T47D (cell line): ENCODE measurements at places on chromosomes 16 and 17.

DNA sequence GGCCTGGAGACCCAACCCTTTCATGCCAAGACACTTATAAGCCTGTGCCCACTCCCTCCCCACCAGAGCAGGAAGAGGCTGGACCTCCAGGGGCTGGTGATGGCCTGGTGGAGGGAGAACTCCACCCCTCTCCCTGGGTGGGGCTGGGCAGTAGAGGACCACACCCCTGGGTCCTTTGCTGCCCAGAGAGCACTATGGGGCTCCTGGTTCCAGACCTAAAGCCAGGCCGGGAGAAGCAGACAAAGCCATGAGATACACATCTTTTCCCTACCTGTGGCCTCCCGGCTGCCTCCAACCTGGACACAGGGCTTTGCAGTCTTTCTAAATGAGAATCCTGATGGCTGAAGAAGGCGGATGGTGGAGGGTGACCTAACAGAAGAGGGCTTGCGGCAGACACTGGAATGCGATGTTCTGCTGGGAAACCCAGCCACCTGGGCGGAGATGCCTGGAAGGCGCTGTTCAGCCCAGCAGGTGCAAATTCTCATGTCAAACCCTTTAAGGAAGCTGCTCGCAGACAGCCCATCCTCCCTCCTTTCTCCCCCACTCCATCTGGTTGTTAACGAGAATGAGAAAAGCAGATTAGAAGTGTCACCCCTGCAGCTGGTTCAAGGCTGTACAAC is 43.9 kb upstream of the KIFC3 start:
- DNase-seq: peak; percentile 67

DNA sequence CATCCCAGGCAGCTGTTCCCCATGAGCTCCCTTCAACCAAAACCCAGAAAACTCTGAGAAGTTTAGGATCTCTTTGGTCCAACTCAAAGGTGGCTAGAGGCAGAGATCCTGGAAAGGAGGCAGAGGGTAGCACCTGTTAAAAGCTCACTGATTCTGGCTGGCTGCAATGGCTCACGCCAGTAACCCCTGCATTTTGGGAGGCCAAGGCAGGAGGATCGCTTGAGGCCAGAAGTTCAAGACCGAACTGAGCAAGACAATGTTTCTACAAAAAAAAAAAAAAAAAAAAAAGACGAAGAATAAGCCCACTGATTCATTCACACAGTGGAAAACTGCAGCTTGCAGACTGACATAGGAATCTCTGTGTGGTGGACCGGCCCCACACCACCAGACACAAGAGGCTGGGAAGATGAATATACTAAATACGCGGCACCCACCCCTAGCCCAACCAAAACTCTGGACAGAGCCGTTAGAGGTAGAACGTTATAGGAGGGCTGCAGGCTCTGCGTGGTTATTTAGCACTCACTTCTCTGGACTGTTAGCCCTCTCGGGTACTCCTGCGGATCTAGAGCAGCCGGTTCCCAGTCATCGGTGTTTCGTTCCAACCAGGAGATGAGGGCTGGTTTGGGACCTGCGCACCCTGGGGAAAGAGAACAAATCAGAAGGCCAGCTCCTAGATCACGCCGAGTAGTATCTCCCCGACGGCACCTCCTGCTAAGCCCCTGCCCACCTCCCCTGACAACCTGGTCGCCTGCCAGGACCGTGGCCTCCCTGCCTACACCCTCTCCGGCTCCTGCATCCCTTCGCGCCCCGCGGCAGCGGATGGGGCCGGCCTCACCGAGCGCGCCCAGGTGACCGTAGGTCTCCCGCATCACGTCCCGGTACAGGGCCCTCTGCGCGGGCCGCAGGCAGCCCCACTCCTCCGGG is 925 bp downstream of the ZNF689 start:
- DNase-seq: peak; percentile 70

GRCh38 chr17:51028176-51028863 is 92.3 kb downstream of the SPAG9 start:
- no peak for DNase-seq

DNA sequence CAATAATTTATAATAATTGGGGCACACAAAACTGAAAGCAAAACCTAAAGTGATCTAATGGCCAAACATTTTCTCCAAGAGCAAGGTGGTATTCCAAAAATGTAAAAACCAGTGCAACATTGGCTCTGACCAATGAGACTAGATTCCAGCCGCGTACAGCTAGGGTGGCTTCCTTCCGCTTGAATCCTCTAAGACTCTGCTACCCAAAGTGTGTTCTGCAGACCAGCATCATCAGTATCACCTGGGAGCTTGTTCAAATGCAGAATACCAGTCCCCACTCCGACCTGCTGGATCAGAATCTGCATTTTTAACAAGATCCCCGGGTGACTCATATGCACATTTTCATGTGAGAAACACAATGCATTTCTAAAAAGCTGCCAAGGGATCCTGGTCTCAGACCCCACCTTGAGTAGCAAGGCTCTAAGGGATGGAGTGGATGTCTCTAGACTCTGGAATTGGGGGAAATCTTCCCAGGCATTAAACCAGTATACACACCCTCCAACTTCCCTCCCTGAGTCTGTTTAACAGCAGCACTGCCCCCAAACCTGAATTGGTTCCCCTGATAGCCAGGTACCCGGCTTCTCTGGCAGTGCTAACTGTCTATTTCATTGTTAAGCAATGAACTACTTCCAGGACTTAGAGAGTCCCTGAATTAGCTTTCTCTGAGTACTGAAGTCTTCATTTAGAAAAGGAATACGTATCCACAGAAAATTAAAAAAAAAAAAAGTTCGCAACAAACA is 118.2 kb downstream of the HS3ST2 start:
- DNase-seq: no peak

DNA sequence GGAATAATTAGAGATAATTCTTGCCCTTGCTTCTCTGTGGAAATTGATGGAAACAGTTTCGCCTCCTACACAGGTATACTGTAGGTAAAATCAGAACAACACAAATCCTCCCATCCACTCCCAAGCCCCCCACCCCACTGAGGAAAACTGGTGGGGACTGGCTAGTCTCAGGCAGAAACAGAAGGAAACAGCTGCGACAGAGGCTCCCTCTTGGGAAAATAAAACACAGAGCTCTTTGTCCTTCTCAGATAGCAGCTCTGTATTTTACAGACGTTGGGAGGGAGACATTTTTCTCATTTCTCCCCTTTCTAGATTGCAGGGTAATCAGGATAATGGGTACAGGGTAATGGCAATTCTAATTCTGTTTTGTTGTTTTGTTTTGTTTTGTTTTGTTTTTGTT is 1.1 kb downstream of the SLFN13 start:
- DNase-seq: no peak

GRCh38 chr16:77949445-77949844 is 72.9 kb upstream of the CLEC3A start:
- no peak for DNase-seq

DNA sequence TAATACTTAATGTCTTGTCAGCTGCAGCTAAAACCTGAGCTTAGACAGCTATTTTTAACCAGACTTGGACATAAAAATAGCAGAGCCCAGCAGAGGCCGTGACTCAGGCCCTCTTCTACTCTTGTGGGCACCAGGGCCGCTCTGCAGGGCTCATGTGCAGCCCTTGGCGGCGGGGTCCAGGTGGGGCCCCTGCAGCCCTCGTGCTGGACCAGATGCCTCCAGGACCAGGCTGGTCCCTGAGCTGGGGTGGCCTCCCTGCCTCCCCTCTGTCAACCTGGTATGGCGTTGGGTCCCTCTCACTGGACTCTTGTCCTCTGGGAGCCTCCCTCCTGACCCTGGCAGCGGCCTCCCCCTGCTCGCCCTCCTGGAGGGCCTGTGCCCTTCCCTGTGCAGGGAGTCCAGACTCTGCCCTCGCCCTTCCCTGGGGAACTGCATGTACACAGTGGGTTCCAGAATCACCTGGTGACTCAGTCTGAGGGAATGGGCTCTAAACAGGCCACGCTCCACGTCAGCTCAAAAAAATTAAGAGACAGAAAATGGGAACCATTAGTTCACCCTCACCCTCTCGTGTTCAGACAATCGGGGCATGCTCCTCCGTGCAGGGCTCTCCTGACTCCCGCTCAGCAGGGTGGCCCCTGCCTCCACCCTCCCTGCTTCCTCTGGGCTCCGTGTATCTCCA is 9.7 kb downstream of the CDK5R1 start:
- no peak for DNase-seq

GRCh38 chr17:44927696-44928095 is 12.4 kb upstream of the GFAP start:
- DNase-seq: no peak

DNA sequence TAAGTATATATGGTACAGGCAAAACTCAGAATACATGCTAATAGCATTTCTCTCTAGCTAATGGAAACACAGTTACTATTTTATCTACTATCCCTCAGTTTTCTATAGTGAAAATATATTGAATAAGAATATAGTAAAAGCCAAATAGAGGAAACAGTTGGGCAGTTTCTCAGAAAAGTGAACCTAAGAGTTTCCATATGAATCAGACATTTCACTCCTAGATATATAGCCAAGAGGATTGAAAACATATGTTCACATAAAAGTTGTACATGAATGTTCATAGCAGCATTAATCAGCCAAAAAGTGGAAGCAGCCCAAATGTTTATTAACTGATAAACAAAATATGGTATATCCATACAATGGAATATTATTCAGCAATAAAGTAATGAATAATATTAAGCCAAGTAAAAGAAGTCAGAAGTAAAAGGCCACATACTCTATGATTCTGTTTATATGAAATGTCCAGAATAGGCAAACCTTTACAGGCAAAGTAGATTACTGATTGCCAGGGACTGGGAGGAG is 134.6 kb downstream of the CYB561 start:
- DNase-seq: no peak

- no peak for DNase-seq
Measured at GRCh38 chr16:28495098-28495793, 803 bp downstream of the APOBR start.

DNA sequence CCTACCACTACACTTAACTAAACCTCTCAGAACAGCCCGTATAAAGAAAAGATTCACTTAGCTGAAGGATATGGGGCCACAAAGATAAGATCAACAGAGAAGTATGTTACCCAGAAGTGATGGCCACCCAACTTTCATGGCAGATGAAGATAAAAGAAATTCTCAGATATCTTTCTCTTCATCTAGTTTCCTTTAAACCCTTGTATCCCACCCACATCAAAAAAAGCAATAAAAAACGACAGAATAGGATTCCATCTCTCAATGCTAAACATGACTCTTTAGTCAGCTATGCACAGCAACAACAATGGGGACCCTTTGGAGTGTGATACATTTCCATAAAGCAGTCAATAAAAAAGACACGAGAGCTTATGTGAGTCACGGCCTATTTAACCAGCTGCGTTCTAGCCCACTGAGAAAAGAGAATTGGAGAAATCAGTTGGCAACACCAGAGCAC is 86.6 kb downstream of the SNX11 start:
- DNase-seq: no peak

DNA sequence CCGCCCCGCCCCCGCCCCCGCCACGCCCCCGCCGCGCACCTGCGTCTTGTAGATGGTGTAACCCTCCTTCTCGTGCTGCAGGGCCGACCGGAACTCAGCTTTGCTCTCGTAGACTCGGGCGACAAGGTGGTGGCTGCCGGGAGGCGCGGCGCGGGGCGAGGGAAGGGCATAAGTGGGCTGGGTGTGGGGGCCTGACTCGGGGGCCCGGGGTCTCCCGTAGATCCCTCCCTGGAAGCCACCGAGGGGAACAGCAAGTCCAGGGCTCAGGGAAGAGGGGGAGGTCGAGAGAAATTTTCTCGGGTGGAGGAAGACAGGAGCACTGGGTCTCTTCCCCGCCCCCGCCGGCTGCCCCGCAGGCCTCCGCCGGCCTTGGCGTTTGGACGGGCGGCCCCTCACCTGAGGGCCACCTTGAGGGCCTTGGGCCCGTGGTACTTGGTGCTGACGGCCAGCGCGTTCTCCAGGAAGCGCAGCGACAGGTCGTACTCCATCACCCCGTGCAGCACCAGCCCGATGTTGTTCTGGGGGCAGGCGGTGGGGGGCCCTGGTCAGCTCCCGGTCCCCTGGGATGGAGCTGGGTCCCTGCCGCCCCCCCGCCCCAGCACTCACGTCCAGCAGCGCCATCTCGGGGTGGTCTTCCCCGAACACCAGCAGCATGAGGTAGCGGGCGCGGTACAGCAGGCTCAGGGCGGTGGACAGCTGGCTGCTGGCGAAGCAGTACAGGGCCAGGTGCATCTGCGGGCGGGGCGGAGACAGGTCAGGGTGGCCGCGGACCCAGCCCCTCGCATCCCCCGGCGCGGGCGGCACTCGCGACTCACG is 19.4 kb downstream of the CLUH start:
- DNase-seq: no peak

DNA sequence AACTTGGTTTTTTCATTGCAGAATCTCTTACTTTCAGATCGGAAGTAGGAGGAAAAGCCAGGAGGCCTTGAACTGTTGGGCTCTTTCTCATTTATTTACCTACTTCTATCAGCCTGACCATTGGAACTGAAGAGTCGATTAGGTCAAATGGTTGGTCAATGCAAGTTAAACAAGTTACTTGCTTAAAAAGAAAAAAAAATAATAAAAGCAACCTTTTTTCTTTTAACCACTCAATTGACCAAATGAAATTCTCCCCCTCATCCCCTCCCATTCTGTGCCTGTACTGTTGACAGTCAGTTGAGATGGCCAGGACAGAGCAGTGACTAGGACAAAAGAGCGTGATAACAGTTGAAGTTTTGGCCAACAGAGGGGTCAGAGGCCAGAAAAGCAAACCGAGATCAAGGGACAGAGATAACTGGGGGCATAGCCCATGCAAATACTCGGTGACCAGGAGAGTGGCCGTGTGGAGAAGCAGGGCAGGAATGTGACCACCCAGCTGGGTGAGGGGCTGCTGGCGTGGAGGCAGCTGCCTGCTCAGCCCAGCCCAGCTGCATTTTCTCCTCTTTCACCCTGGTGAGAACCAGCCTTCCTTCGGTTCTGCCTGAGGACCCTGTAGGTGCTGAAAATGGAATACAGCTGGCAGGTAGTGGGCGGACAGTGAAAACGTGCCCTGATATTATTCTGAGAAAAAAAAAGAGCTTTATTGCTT is 72.2 kb downstream of the HS3ST3B1 start:
- no peak for DNase-seq

- DNase-seq: peak; percentile 74
Measured at GRCh38 chr16:82368041-82368440, 198.0 kb upstream of the MPHOSPH6 start.

DNA sequence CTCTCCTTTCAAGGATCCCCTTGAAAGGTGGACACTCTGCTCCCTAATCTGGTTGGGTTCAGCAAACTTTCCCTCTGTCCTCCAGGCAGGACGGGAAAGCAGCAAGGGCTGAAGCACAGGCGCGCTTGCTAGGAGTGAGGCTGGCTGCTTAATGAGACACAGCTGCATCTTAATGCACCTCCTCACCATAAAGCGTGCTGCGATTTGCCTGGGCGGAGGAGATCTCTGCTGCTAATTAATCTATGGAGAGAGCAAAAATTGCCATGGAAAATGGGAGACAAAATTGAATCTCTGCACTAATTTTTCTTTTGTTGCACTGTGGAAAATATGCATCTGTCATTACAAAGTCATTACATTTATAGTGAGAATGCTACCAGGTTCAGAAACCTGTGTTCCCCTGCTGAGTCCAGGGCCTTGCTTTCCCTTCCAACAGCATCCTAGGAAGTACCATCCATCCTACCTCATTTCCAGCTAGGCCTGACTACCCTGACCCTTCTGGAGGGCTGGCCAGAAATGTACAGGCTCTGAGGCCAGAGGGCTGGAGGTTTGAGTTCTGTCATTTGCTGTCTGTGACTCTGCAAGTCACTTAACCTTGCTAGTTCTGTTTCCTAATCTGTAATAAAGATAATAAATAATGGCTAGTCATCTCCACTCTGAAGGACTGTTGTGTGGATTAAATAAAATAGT is 43.5 kb upstream of the BCAR1 start:
- DNase-seq: no peak
